Activated CD8-positive, alpha-beta memory T cell treated with anti-CD3 and anti-CD28 coated beads, Interleukin-2, amount 50 U/mL, for 48 hours (primary cell): ENCODE measurements at places on chromosomes 11 and 22.
A peak's percentile ranks its signal among the peaks of the same experiment; 100 is the strongest.

DNA sequence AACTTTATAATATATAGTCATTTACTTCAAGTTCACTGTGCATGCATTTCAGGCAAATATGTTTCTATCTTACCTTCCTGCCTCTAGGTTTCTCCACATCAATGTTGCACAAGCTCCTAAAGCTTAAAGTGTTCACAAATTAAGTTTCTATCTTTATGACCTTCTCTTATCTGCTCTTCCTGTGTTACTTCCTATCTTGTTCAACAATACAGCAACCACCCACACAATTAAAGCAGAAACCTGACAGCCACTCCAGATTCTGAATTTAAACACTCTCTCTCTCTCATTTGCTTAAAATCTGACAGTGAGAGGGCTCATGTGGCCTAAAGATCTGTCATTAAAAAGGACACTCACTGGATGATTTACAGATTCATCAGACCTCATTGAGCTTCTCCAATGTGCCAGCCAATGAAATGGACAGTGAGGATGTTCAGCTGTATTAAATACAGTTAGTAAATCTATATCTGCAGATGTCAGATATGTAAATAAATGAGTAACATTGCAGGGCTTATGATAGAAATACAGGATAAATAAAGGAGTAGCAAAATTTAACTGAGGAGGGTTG is 10.9 kb downstream of the PDGFD start:
- DNase-seq = no peak

DNA sequence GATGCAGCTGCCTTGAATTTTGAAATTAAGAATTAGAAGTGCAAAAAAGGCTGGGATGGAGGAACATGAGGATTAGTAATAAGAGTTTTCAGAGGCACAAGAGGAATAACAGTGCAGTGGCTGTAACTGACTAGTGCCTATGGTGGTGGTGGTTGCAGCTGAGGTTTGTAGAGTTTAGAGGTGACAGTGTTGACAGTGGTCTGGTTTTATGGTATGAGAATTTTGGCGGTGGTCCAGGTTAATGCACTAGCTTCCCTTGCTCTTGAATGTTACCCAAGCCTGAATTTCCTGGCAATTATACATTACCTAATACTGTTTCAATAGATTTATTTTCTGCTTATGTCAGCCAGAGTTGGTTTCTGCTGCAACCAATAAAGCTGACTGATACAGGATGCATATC is 112.8 kb upstream of the C11orf87 start:
- no peak for DNase-seq

DNA sequence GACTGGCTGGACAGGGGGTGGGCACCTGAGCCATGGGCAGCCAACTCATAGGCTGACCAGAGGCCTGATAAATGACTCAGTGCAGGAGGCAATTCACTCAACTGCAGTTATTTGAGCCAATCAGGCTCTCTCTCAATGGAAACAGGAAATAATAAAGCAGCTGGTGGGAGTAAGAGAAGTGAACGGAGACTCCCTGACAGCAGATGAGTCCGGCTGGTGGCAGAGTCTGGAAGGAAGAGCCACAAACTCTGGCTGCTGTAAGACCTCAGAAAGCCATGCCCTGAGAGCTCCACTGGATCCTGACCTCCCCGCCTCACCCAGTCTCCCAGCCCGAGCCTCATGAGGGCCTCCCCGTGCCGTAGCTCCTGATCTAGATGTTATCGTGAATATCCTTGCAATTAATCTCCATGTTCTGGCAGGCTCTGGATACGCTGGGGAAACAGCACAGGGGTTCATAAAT is 69.8 kb downstream of the TRIM29 start:
- DNase-seq = peak; percentile 3

GRCh38 chr22:28112548-28113043 is 193.5 kb upstream of the PITPNB start:
- no peak for DNase-seq

GRCh38 chr11:62461740-62462507 is 43.1 kb downstream of the SCGB1A1 start:
- no peak for DNase-seq
